ENCODE measurements at places on chromosomes 11 and 22.
A peak's percentile ranks its signal among the peaks of the same experiment; 100 is the strongest.

DNA sequence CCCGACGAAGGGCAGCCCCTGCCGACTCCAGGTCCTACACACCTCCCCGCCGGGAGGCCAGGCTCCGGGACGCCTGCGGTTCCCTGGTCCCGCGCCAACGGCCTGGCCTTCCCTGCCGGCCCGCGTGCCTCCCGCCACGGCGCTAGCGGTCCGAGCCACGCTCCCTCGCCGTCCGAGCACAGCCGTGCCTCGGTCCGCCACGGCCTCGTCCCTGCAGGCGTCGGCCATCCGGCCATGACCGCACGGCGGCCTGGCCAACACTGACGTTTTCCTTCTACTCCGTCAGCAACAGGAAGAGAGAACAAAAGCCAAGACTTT is 532 bp downstream of the EIF4G2 start:
- peak; percentile 13 for DNase-seq

- DNase-seq = no peak
Observed at GRCh38 chr11:70016666-70017367, 61.3 kb upstream of the ANO1 start.

DNA sequence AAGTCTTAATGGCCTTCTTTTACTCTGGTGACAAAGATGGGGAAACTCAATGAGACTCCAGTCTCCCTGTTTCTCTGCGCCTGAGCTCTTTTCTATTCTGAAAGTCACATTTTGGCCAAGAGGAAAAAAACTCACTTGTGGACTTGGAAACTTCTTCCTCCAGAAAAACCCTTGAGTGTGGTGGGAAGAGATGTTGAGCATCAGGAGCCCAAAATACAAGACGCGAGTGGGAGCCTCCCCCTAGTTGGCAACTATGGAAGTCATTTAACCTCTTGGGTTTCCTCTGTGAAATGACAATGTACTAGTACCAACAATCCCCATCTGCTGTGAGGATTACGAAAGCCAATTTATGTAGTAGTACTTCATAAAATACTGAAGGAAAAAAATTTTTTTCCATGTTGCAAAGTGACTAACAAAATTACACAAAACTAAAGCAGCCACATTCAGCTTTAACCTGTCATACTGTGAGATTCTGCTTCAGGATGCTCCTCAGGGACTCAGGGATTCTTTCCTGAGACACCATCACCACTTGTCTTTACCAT is 524 bp upstream of the SLC25A17 start:
- no peak for DNase-seq

DNA sequence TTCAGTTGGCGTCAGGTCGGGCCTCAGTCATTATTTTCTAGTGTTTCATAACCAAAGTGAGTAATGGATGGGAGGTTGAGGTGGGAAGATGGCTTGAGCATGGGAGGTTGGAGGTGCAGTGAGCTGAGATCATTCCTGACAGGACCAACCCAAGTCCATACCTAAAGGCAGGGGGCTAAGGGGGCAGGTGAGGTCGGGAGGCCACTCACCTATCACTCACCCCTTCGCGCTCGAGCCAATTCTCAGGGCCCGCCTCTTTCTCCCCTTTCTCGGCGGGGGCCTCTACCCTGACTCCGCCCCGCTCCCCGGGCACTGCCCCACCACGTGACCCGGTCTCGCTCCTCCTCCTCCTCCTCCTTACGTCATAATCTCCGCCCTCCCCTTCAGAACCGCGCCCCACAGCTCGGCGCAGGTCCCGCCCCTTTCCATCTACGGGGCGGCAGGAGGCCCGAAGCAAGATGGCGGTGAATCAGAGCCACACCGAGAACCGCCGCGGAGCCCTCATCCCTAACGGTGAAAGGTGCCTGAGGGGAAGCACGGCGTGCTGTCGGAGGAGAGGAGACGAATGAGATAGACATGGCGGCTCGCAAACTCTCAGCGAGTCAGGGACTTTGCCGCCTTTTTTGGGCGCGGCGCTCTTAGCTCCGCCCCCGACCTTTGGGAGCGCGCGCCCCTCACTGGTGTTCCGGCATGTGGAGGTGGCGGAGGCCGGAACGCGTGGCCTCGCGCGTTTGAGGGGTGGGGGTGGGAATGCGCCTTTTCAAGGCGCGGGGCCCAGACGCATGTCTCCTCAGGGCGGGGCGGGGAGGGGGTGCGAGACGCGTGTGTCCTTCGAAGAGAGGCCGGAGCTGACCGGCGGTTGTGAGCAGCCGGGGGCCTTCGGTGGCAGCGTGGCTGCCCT is at the start of gene WBP2NL:
WBP2NL (plus strand) TSS at position 428 of the 901 bp plus-strand sequence; CDS start at position 459, 31 bp downstream.
- DNase-seq = peak; percentile 57

- DNase-seq = peak; percentile 20
Observed at GRCh38 chr11:116224154-116224888, 548.5 kb downstream of the BUD13 start.

GRCh38 chr11:70397336-70397982 is 870 bp upstream of the CTTN start:
- peak; percentile 11 for DNase-seq

DNA sequence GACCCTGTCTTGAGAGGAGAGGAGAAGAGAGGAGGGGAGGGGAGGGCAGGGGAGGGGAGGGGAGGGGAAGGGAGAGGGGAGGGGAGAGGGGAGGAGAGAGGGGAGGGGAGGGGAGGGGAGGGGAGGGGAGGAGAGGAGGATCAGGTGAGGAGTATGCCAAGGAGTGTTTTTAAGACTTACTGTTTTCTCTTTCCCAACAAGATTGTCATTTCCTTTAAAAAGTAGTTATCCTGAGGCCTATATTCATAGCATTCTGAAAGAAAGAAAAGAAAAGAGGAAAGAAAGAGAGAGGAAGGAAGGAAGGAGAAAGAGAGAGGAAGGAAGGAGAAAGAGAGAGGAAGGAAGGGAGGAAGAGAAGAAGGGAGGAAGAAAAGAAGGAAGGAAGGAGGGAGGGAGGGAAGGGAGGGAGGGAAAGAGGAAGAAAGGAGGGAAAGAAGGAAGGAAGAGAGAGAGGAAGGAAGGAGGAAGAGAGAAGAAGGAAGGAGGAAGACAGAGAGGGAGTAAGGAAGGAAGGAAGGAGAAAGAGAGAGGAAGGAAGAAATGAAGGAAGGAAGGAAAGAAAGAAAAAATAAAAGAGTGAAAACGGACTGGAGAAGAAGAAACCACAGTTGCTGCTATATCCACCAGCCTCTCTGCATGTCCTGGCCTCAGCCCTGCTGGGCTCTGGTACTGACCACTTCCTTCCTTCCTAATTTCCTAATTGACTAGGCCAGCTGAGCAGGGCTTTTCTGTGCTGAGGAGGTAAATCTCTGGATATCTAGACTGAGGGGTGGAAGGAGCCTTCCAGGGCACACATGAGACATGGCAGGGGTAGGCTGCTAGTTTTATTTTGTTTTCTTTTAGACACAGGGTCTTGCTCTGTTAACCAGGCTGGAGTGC is 1.1 kb upstream of the SAA1 start:
- no peak for DNase-seq

GRCh38 chr22:39524753-39525657 is 4.6 kb downstream of the ATF4 start:
- DNase-seq = no peak

DNA sequence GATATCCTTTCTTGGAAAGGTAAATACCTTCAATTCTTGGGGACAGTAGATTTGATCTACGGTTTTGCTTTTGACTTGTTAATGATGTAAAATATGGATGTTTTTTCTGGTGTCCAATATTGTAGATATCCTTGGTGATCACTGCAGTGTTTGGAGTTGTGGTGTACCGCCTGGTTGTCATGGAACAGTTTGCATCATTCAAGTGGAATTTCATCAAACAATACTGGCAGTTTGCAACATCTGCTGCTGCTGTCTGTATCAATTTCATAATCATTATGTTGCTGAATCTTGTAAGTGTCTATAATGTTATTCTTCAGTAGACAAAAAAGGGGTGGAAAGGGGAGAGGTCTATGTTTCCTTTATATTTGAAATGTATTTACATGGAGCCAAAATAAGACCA is 27.4 kb upstream of the MUC15 start:
- no peak for DNase-seq

DNA sequence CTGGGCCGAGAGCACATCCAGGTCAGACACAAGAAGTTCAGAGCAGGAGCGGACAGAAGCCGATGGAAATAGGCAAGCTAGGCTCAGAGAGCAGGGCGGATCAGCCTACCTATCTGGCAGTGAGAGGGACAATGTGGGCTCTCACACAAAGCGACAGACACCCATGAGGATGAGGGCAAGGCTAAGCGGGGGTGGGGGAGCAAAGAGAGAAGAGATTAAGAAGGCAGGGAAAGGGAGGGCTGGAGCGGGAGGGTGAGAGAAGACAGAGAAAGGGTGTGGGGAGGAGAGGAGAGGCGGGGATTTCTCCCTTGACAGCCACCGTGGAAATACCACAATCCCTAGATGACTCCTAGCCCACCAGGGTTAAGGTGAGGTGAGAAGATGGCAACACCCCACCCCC is 57.9 kb downstream of the BUD13 start:
- DNase-seq = no peak

- no peak for DNase-seq
Observed at GRCh38 chr11:10534316-10534715, 6.7 kb downstream of the RNF141 start.

- DNase-seq = no peak
Observed at GRCh38 chr11:42462558-42463310, 849.1 kb upstream of the API5 start.

GRCh38 chr11:117722082-117722481 is 74.9 kb downstream of the DSCAML1 start:
- no peak for DNase-seq

DNA sequence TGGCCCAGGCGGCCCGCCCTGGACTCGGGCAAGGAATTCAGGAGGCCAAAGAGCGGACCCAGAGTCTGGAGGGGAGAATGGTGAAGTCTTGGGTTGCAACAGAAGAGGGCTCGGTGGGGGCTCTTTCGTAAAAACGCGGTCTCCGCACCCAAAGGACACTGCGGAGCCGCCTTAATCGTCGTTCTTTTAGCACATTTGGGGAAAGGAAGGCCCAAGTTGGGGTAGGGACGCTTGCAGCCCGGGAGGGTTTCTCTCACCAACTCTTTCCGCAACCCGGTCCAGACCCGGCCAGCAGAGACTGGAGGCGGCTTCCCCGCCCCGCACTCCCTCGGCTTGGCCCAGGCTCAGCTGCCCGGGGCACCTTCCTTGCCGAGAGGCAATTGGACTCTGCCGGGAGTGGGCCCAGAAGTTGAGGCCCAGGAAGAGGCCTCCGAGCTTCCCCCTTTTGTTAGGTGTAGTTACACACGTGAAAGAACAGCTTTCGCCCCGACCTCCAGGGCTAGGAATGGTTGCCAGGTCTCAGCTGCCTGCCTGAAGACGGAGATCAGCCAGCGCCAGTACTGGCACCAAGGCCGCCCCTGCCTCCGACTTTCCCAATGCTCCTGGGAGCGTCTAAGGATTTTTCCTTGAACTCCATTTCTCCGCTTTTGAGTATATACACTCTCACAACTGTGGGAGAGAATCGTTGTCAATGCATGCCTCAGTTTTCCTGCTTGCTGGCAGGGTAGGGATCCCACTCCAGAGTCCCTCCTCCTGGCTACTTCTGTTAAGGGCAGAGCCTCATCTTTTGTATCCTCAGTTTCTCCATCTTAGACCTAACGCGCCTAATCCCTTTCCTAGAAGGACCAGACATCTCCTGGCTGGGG is 3.7 kb downstream of the ALX4 start:
- DNase-seq = no peak

- DNase-seq = no peak
Observed at GRCh38 chr11:113806406-113806805, 26.8 kb downstream of the CLDN25 start.

Data from stimulated activated CD8-positive, alpha-beta memory T cell treated with anti-CD3 and anti-CD28 coated beads, Interleukin-15, amount 100 ng/mL, for 24 hours (primary cell).